Stimulated activated CD4-positive, alpha-beta T cell treated with anti-CD3 and anti-CD28 coated beads, Interleukin-1b, Interleukin-23, amount 100 ng/mL, for 1 hour (primary cell): ENCODE measurements at places on chromosomes 5 and 9.

DNA sequence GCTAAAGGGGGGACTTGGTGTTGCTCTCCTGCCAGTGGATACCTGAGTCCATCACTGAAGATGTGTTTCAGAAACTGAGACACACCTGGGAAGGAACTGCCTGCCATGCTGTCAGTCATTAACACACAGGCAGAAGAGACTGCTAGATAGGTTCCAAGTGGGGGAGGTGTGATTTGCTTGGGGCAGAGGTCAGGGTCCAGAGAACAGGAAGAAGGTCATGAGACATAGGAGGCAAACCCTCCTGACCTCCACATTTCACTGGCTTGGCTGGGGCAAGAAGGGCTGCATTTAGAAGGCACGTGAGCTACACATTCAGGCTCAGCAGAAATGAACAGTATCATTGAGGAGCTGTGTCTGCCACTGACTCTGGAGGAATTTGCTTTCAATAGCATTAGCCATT is 215.8 kb downstream of the HSPA4 start:
- no peak for DNase-seq

DNA sequence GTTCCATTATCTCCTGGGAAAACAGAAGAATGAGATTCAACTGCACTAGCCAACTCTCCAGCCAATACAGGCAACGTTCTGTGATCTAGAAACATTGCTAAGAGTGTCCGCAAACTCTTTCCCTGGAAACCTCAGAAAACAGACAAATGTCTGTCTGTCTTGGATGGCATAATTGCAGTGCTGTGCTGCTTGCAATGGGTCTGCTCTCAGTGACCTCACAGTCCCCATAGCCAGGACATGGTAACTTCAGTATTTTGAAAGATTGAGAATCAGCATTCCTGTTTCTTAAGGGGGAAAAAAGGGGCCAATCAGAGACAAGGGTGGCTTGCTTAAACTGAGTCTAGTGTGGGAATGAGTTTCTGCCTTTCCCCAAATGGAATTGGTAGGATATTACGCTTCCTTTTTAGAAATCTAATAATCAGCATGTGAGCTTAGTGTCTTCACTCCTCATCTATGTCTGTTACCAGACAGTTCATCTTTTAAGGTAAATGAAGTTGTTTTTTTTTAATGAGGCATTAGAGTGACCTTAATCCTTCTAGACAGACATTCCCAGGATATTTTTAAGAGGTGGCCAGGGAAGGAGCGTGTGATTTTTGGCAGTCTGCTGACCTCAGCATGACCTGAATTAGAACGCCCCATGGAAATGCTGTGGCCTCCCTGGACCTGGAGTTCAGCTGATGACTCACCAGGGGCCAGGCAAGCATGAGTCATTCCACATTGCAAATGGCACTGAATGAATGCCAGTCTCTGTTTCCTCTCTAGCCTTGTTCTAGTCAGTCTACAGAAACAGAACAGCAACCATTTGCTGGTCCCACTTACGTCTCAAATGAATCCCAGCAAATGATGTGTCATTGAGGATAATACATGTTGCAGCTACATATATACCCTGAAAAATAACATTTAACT is 210.2 kb upstream of the ACTBL2 start:
- DNase-seq: no peak

DNA sequence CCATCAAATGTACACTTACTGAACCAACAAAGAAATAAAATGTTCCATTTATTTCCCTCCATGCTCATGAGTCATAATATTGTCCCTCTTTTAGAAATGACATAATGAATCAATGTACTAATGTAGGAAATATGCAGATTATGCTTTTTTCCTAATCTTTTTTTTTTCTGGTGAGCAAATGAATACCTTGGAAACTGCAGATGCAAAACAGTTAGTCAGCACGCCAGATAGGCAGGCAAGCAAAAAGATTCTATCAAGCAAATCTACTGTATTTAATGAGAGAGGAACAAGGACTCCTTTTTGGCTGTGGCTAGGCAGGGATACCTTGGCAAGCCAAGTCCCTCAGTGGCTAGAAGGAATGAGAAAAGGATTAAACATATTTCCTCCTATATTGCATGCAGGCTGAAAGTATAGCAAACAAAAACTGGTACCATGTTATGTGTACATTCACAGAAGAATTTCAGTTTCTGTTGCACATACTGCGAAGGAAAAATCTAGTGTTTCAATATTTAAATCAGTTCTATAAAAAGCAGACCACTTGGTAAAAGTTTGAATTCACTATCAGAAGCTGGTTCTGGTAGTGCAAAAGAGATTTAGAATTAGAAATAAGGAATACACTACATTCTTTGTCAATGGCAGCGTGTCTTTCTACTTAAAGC is 605.4 kb downstream of the TLE1 start:
- no peak for DNase-seq

DNA sequence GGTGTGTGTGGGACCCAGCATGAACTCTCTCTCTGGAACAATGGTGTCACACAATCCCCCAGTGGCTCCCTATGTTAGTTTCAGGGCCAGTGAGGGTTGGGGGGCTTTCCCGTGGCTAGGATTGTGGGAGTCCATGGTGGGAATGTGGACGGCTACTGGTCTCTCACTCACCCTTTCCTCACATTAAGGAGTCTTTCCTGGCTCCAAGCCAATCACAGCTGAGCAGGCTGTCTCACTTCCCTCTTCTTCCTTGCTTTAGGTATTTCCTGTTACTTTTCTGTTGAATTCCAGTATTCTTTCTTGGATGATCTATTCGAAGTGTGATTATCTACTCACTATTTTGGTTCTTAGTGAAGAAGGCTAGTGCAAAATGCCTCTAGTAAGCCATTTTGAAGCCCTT is 324.4 kb upstream of the MPDZ start:
- no peak for DNase-seq

GRCh38 chr5:172002840-172003512 is 3.5 kb downstream of the FBXW11 start:
- no peak for DNase-seq

DNA sequence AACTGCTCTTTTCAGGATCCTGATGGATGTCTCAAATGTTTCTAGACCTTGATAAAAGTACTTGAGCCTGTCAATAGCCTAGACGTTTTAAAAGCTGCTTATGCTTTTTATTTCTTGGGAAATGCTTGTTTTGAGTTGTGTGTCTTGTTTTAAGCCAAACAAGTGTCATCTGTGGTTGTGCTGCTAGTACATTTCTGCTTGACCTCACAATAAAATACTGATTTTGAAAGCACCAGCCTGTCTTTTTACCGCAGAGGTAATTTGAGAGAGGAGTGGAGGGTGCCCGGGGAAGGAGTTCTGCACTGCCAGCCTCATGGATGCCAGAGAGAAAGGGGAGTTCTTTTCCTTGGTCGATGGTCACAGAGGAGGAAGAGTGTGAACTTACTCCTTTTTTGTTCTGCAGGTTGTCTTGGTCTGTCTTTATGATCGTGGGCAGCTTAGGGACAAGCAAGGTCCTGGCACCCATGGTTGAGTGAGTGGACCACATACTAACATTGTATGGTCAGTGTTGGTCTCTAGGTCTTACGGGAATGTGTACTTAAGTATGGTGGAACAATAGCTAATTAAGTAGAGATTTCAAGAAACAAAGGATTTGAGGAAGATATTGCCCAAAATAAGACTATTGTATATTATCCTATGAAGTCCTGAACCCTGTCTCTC is 61.0 kb downstream of the TRIO start:
- DNase-seq: no peak

- DNase-seq: no peak
These were observed 140.7 kb upstream of the SLC44A1 start for GRCh38 chr9:105103776-105104175.

DNA sequence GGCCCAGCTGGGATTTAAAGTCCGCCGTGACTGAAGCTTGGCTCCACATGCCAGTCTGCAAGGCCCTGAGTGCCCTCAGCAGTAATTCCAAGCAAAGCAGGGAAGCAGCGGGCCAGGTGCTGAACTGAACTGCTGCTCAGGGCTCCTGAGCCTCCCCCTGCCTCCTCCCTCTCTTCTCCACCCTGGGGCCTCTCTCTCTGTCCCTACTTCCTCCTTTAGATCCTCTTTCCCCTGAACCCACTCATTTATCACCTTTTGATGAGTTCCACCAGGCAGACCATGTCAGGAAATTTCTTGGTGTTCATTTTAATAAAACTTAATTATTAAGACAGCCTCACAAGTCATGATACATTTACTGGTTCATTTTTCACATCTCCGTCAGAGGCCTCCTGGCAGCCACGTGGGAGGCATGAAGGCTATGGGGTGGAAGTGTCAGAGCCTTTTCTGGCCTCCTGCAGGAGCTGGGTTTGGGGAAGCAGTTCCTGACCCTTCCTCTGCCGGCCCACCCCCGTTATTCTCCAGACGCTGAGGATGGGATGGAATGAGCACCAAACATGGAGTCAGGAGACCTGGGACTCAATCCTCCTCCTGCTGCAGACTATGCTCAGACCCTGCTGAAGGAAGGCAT is 32.2 kb upstream of the KCNIP1 start:
- no peak for DNase-seq

- no peak for DNase-seq
These were observed 136.3 kb upstream of the BASP1 start for GRCh38 chr5:17081142-17081541.

GRCh38 chr9:112869041-112869529 is 21.6 kb downstream of the SLC46A2 start:
- no peak for DNase-seq

DNA sequence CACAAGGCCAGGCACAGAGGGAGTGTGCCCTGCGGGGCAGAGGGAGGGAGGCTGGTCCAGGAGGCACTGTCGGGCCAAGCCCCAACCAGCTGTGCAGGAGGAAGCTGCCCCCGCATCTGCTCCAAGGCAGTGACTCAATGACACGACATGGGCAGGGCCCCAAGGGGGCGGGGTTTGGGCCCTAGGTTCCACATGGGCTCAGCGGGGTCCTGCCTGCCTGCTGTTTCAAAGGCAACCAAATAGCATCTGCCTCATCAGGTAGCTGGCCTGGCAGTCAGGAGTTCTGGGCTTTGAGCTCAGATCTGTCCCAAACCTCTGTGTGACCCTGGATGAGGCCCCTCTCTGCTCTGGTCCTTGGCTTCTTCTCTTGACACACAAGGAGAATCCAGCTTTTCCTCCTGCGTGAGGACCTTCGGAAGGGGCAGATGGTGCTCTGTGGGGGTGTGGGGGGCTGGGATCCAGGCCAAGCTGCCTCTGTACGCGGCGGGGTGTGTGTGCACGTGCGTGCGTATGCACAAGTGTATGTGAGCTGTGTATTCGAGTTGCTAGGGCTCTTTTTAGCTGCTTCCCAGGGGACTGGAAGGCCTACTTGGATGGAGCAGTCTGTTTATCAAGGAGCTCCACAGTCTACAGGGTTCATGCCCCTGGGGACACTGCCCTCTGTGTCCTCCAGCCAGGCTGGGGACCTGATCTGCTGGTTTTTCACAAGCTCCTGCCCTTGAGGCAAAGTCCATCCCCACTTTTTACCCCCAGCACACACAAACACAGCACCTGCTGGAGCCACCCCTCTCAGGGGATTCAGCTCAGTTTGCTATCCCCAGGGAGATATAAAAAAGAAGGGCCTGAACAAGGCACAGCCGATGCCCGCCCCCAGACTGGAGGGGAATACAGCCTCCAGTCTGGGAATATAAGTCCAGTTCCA is 138.9 kb downstream of the RGS3 start:
- DNase-seq: no peak

DNA sequence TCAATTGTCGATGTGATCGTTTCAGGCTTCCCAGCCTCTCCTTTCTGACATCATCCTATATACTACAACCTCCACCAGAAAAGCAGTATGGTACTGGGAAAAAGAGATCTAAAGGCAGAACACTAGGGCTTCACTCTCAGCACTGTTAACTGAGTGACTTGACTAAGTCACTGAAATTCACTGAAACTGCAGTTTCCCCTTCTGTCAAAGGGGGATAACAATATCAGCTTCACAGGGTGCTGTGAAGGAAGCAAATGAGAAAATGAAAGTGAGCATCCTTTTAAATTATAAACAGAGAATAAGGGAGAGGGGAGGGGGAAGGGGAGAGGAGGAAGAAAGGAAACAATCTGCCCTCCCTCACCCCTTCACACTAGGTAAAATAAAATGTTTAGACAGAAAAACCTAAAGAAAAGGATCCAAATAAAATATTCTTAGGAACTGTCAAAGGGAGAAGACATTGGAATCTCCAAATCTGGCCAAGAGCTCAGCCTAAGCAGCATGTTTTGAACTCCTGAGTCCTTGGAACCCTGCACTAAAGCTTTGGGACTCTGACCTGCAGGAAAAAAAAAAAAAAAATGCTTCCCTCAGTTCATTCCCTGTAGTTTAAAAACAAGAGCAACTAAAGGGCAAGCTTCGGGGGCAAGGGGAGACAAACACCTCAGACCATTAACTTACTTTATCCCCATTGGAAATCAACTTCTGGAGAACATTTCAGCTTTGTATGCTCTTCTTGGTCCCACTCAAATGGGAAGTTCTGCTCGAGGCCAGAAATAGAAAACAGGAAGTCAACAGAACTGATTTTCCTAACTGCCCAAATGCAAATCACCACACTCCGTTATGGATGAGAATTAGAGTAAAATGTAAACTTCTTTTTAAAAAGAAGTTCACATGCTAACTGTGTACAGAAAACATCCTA is 178.3 kb downstream of the DEPDC1B start:
- no peak for DNase-seq

- no peak for DNase-seq
These were observed 45.2 kb downstream of the RNF130 start for GRCh38 chr5:180026320-180026719.

GRCh38 chr5:10019236-10019635 is 230.5 kb downstream of the ATPSCKMT start:
- no peak for DNase-seq

DNA sequence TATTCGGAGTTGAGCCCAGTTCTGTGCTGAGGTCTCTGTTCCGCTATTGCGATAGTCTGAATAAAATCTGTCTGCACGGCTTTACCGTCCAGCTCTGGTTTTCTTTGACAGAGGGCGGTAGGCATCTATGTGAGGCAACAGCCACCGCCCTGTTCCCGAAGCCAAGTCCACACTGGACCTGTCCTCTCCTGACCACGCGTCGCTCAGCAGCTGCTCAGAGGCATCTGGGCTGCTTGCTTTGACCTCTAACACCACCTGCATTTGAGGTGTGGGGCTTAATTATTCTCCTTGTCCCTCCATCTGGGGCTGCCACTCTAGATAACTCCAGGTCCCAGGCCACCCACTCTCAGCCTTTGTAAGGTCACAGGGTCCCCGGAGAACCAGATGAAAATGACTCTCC is 168.4 kb upstream of the SMIM23 start:
- no peak for DNase-seq

DNA sequence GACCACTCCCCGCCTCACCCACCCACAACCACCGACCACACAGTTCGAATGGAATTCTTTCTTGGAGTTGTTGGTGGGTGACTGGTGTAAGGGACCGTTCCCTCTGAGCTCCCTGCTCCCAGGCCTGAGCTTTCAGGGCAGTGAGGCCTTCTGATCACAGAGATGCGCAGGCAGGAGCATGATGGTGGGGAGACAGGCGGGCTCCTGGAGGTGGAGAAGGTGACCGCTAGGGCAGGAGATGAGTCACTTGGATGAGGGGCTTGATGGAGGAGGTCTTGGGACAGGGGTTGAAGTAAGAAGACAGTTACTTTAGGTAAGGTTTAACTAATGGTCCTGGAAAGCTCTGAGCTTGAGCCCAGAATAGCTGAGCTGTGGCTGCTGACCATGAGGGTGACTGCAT is 88.5 kb downstream of the HSPA4 start:
- no peak for DNase-seq
